ENCODE measurements at places on chromosomes 11 and 22. TPM values are rescaled to one million over a fixed set of nuclear protein-coding genes. Genes with fewer than 3 reads are reported as not detected.

DNA sequence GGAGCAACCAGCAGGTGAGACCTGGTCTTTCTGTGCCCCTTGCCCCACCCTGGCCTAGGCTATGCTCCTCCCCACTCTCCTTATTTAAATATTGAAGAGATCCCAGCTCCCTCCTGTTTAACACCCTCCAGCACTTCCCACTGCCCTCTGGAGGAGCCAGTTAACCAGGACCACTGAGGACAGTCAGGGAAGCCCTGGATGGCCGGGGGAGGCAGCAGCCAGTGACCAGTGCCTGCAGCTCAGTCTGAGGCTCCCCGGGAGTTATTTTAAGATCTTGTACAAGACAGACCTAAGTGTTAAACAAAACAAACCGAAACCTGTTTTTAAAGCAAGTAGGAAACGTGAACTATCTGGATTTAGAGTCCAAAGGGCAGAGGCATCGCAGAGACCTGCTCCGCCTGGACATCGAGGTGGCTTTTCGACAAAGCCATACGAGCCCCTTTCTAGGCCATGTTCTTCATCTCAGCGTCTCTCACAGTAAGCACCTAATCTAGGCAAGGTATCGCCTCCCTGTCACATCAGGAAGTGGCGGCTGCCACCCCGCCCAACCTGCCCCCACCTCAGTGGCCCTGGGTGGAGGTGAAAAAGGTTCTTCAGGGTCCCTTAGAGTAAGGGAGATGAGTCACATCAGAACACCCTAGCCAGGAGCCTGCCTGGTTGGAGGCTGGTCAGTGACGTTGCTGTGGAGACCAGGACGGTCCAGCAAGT, 35.2 kb downstream of the TRMU start:
- DNase-seq: no peak

- no peak for DNase-seq
Observed at GRCh38 chr11:112100462-112100861, 13.8 kb downstream of the SDHD start.

- no peak for DNase-seq
Observed at GRCh38 chr11:60158636-60159035, 24.2 kb downstream of the MS4A6A start.

DNA sequence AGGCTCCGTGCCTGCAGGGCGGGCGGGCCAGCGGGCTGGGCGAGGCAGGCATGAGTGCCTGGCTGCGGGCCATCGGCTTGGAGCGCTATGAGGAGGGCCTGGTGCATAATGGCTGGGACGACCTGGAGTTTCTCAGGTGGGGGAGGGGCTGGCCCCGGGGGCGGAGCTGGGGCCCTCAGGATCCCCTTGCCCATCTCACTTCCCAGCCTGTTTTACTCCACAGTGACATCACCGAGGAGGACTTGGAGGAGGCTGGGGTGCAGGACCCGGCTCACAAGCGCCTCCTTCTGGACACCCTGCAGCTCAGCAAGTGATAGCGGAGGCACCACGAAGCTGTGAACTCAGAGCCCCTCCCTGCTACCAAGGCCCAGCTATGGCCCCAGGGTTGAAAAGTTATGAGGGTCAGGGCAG, 5.9 kb downstream of the PHOX2A start:
- no peak for DNase-seq

- DNase-seq: no peak
Observed at GRCh38 chr11:78181185-78181584, 7.2 kb downstream of the KCTD21 start.

- DNase-seq: no peak
Observed at GRCh38 chr11:93530468-93530826, 12.7 kb downstream of the SMCO4 start.

DNA sequence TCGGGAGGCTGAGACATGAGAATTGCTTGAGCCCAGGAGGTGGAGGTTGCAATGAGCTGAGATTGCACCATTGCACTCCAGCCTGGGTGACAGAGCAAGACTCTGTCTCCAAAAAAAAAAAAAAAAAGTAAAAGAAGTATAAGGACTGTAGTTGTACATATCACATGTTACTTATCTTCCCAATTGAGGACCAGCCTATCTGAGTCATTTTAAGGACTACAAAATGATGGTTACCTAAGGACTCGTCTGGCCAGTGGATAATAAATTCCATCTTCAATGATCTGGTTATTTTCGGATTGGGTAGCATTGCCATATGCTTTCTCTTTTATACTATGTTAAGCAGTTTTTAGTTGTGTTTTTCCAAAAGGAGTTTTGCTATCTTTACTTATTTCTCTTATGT, 55.3 kb downstream of the PPFIA1 start:
- DNase-seq: no peak

The OR52N4 gene
- 0.33 TPM for polyA plus RNA-seq

The SLC22A8 gene
- 0.46 TPM for polyA plus RNA-seq

The ARHGAP8 gene
- 3.1 TPM for polyA plus RNA-seq

The VPREB1 gene
- polyA plus RNA-seq: not detected
